ENCODE measurements at places on chromosomes 7 and 10.

GRCh38 chr7:128877756-128878120 lies 15.1 kb downstream of the ATP6V1F start:
- DNase-seq: no peak

- DNase-seq: no peak
Measured at GRCh38 chr7:52715701-52716100, 319.7 kb upstream of the POM121L12 start.

GRCh38 chr7:1537535-1538412 lies 7.3 kb downstream of the MAFK start:
- DNase-seq: peak; percentile 100

- DNase-seq: no peak
Measured at GRCh38 chr7:95035295-95035694, 127.9 kb downstream of the PPP1R9A start.

DNA sequence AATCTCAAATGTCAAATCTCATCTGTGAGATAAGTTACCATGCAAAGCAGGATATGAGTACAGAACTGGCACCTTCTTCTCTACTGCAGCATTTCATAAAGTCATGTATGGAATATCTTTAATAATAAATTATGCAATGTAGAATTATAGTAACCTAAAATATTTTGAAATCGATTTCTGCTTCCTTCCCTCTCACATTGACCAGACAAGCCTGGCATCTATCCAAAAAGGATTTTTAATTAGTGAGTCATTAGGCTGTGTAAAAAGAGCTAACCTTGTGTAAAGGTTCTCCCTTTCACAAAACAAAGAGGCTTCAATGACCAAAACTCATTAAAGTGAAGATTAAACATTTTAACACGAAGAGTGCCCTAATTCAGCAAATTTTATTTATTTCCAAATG lies 48.8 kb upstream of the EXOC6 start:
- DNase-seq: no peak

DNA sequence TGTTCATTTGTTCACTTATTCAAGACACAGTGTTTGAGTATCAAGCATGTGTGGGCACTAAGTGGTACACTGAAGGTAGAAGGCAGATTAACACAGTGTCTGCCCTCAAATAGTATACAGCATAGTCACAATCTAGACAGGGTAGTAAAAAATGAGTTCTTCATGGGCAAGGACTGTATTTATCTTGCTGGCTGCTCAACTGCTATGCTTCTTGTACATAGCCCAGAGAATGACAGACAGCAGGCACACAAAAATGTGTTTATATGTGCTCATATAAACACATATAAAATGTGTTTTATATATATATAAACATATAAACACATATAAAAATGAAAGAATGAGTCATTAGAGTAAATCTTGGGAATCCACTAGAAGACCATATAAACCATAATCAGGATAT lies 43.1 kb downstream of the TFEC start:
- DNase-seq: no peak

GRCh38 chr7:116064179-116064578 lies 33.6 kb upstream of the TFEC start:
- no peak for DNase-seq

DNA sequence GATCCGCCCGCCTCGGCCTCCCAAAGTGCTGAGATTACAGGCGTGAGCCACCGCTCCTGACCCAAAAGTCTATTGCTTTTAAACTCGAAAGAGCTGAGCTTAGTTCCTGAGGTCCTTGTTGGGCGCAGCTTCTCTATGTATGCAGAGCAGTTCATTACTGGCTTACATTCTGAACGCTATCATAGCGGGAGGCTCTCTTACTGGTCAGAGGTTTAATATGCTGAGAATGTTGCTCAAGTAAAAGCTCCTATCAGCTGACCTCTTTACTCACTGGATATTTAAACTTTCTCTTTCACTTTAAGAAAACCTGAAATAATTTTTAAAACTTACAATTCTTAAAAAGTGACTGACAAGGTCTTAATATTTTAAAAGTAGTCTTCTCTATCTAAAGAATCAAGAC lies 160.8 kb upstream of the WNT16 start:
- peak; percentile 21 for DNase-seq

DNA sequence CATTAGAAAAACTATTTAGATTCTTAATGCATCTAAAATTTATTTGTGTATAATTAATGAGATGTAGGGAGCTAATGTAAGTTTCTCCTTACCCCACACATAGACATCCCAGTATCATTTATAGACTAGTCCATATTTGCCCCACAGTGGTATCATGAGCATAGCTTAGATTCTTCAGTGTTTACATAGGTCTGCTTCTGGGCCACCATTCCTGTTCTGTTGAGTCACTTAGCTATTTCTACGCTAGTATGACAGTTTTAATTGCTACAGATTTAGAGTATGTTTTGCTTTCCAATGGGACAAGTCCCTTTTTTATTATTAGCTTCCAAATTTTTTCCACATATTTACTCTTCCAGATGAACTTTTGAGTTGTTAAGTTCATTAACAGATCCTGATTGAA lies 69.4 kb downstream of the MCMBP start:
- peak; percentile 61 for DNase-seq

DNA sequence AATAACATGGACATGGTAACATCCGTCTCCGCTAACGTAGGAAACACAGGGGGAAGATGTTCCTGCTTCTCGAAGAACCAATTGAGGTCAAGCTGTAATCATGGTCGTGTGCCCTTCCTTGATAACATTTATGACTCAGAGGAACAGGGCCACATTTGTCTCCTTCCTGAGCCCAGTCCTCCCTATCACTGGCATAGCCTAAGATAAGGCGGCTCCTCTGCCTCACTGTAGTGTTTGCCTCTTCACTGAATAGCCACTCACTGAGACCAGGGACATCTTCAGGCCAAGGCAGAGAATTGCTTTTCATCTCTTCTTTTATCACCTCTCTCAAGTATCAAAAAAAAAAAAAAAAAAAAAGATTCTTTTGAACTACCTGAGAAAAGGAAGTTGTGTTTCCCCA lies 5.4 kb upstream of the GRM8 start:
- no peak for DNase-seq

GRCh38 chr10:95818010-95818409 lies 62.0 kb downstream of the ENTPD1 start:
- DNase-seq: no peak

GRCh38 chr7:133428326-133428725 lies 175.4 kb downstream of the EXOC4 start:
- DNase-seq: no peak

GRCh38 chr7:143048827-143049226 lies 3.3 kb upstream of the OR6V1 start:
- no peak for DNase-seq

GRCh38 chr7:44561962-44562621 lies 11.6 kb downstream of the DDX56 start:
- peak; percentile 47 for DNase-seq

GRCh38 chr7:47382200-47382599 lies 199.7 kb downstream of the TNS3 start:
- no peak for DNase-seq

DNA sequence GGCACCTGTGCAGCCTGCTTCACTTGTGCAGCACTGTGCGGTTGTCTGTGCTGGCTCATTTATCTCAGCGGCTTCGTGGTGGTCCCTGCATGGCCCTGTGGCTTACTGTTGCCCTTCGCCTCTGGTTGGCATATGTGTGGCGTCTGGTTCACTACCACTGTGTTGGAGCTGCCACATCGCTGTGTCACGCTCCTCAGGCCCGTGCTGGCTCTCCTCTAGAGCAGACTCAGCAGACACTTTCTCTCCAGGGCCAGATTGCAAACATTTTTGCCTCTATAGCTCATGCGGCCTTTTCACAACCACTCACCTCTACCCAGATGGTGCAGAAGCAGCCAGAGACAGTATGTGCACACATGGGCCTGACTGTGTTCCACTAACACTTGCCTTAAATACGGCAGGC lies 37.9 kb downstream of the PPP2R2D start:
- DNase-seq: no peak

DNA sequence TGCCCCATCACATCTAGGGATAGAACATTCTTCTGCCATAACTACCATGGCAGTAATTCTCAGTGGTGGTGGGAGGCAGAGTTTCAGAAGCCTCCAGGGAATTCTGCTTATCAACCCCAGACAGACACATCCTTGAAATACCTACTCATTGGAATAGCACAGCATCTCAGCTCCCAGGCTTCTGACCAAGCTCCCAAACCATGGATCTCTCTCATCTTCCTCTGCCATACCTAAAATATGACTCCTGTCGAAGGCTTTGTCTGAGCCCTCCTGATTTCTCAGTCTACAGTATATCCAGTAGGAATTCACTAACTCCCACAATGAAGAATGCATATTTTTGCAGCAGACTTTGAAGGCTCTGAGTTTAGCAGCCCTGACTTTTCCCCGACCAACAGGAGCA lies 687.5 kb downstream of the GRID1 start:
- no peak for DNase-seq

GRCh38 chr7:113805976-113806375 lies 112.8 kb downstream of the PPP1R3A start:
- no peak for DNase-seq

DNA sequence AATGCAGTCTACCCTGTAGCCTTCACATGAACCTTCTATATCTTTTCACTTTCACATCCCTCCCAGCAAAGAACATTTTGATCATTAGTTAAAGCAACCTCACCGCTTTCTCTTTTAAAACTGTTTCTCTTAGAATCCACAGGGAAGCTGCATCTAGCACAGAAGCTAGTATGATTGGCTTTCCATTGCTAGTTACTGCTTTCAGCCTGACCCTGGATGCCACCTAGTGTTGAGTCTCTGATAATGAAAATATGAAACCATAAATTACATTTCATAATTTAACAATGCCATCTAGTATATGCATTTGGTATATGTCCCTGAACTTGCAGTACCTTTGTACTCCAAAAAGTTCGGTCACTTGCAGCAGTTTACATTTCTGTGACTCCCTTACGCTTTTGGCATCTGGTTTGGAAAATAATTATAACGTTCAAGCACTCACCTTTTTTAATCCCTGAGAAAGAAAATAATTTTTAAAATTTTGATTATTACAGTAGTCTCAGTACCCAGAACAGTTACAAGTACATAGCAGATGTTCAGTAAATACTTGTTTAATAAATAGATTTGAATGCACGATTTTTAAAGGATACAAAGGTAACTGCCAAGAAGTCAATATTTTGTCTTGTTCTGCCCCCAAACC lies 22.7 kb downstream of the CISD1 start:
- DNase-seq: peak; percentile 65

DNA sequence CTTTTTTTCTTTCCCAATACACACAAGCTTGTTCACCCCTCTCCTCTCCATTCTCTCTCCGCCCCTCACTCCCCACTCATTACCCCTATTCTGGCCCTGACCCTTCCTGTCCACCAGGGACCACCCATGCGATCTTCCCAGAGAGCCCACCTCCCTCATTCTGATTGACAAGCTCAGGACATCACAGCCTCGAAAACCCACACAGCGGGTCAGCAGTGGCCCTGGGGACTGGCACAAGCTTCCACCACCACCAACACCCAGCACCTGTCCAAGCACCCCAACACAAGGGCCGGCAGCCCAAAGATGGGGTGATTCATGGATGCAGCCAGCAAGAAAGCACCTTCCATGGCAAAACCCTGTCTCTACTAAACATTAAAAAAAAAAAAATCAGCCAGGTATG lies 50.0 kb upstream of the USP6NL start:
- no peak for DNase-seq

- no peak for DNase-seq
Measured at GRCh38 chr10:61632057-61632670, 30.6 kb upstream of the CABCOCO1 start.

DNA sequence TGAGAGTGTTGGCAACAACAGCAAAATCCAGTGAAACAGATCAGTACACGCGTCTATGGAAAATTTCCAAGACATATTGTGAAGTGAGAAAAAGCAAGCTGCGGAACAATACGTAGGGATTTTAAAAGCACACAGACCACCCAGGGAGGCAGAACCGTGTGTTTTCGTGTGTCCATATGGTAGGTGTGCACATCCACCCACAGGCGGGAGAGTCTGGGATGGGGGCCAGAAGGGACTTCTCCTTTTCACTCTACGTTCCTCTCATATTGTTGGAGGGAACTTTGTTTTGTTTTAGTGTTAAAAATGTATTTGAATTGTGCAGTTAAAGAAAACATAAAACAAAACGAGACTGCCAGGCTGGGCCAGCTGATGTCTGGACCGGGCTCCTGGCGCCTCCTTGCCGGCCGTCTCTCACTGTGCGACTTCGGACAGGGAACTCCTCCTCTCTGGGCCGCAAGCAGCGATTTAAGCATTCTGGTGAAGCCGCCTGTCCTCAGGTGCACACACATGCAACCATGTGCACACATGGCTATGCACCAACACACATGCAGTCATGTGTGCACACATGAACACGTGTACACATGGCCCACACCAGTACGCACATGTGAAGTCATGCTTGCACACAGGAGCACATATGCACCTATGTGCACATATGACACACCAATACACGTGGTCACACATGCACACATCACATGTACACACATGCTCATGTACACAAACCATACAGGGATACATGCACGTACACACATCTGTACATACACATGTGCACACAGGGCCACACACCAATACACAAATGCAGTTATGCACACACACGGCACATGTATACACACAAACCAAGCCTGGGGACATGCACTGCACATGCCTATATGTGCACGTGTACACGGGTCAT lies 141.1 kb downstream of the ELFN1 start:
- no peak for DNase-seq

DNA sequence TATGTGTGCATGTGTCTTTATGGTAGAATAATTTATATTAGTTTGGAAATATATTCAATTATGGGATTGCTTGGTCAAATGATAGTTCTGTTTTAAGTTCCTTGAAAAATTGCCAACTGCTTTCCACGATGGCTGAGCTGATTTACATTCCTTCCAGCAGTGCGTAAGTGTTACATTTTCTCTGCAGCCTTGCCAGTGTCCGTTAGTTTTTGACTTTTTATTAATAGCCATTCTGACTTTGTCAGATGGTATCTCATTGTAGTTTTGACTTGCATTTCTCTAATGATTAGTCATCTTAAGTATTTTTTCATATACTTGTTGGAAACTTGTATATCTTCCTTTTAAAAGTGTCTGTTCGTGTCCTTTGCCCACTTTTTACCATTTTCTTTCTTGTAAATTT lies 434.2 kb upstream of the POT1 start:
- DNase-seq: peak; percentile 85

DNA sequence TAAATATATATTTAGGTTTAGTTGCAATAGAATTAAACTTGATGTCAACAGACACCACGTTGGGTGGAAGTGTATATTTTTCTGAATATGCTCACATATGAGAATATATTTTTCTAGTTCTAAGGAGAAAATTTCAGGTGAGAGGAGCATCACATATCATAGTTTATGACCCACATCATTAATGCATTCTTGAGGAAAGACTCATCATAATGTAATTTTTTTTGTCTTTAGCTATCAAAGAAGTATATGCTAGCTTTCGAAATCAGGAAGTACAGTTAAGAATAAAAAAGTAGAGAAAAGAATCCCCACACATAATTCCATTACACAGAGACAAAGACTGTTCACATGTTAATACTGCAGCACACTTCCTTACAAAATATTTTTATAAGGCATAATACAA lies 30.4 kb downstream of the A1CF start:
- no peak for DNase-seq

- no peak for DNase-seq
Measured at GRCh38 chr7:66403564-66403963, 198.4 kb downstream of the TPST1 start.

All from brain microvascular endothelial cell (primary cell).